Activated CD8-positive, alpha-beta memory T cell treated with anti-CD3 and anti-CD28 coated beads for 1 hour (primary cell): ENCODE measurements at places on chromosomes 4 and X.

DNA sequence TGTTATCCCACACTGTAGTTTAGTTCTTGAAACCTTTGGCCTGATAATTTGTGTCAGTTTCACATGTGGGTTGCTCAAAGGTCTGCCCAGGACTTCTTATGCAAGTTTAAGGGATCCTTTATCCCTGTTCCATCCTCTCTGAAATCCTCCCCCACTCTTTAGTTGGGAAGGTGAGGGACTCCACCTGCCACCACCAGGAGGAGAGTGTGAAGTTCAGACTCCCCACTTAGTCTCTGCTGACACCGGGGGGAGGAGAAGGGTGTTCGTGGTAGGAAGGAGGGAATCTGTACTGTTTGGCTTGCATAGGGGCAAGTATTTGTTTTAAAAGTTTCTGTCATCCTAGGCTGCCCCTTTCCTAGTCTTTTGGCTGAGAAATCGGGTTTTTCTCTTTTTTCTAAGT is 211.8 kb downstream of the PPP4R3C start:
- DNase-seq, result no peak

DNA sequence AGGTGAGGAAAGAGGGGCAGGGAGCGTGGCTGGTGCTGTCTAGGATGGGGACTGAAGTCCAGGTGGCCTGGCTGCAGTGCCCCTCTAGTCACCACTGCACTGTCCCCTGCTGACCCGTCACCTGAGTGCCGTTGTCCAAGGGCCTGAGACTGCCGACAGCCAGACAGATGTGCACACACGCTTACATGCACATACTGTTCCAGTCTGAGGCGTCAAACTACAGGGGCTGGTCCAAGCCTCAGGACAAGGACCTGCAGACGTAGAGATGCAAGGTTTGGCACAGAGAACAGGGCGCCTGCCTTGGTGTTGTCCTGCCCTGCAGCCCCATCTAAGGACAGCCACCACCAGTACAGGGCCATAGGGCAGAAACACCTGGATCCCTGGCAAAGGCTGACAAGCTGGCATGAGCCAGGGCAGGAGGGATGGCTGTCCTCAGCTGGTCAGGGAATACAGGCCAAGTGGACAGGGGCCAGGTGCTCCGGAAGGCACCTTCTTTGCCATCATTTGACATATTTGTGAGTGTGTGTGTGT is 1.7 kb downstream of the SLC2A9 start:
- no peak for DNase-seq

GRCh38 chr4:36872679-36873078 is 371.9 kb upstream of the NWD2 start:
- DNase-seq, result no peak

DNA sequence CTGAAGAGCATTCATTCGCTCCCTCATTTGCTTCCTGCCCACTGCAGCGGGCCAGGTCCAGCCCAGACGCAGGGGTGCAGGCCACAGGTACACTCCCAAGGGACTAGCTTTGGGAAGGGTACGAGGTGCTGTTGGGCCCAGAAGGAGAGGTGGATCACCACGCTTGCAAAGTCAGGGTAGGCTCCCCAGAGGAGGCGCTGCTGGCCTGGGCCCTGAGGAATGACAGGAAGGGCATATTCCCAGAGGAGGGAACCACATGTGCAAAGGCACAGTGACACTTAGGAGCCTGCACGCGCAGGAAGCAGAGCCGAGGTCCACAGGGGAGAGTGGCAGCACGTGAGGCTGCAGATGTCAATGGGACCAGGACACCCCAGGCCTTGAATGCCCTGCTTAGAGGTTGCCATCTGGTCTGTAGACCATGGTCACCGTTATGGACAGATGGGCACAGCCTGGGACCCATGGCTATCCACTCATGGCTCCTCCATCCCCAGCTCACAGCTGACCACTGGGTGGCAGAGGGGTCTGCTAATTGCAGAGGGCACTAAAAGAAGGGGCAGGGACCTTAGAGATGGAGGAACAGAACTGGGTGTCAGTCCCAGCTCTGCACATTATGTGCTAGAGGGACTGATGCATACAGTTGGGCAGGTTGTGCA is 7.9 kb downstream of the HTRA3 start:
- no peak for DNase-seq

DNA sequence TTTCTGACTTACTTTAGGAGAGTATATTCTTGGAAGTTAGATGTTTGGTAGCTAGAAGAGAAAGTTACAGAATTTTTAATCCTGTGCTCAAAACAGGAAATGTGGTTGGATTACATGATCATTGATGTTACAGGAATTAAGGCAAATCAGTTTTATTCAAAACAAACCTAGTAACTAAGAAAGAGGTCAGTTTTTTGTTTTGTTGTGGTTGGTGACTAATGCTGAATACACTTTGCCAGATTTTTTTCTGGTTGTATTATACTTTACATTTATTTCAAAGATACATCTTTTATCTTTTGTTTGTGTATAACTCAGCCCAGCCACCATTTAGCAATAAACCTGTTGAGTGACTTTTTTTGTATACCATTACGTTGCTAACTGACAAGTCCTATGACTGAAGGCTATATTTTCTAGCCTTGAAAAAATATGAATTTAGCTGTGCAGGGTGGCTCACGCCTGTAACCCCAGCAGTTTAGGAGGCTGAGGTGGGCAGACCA is 116.7 kb downstream of the KLHL8 start:
- no peak for DNase-seq

- no peak for DNase-seq
Observed at GRCh38 chr4:102551958-102552565, 50.9 kb downstream of the NFKB1 start.
